ENCODE measurements at places on chromosomes 2 and 18.

DNA sequence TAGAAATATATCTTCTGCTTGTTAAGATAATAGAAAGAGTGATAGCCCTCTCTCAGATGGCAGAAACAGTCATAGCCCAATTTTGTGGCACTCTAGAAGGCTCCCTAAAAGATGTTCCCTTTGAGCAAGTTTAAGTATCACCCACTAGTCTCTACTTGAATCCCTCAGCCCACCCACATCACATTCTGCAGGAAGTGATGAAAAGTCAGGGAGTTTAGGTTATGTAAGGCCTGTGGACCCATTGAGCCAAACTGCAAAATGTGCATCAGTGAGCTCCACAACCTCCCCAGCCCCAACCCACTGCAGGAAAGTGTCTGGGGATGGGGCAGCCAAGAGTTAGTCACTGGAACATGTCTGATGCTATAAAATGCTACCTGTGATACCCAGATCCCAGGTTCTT lies 25.6 kb downstream of the ANKRD44 start:
- DNase-seq, result no peak

- DNase-seq, result no peak
Observed at GRCh38 chr2:110675679-110676078, 2.2 kb downstream of the BUB1 start.

- no peak for DNase-seq
Observed at GRCh38 chr2:1947316-1947715, 203.0 kb upstream of the PXDN start.

DNA sequence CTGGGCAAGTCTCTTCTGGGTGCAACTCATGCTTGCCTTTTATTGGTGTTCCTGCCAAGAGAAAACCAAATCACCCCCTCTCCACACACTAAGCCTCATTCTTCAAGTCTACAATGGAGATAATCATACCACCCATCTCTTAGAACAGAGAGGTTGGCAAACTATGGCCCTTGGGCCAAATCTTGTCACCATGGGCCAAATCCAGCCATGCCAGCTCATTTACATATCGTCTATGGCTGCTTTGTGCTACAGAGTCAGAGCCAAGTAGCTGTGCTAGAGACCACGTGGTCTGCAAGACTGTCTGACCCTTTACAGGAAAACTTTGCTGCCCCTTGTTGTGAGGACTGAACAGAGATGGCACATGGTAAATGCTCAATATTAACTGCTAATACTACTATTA lies 270.3 kb upstream of the PARD3B start:
- DNase-seq, result no peak

DNA sequence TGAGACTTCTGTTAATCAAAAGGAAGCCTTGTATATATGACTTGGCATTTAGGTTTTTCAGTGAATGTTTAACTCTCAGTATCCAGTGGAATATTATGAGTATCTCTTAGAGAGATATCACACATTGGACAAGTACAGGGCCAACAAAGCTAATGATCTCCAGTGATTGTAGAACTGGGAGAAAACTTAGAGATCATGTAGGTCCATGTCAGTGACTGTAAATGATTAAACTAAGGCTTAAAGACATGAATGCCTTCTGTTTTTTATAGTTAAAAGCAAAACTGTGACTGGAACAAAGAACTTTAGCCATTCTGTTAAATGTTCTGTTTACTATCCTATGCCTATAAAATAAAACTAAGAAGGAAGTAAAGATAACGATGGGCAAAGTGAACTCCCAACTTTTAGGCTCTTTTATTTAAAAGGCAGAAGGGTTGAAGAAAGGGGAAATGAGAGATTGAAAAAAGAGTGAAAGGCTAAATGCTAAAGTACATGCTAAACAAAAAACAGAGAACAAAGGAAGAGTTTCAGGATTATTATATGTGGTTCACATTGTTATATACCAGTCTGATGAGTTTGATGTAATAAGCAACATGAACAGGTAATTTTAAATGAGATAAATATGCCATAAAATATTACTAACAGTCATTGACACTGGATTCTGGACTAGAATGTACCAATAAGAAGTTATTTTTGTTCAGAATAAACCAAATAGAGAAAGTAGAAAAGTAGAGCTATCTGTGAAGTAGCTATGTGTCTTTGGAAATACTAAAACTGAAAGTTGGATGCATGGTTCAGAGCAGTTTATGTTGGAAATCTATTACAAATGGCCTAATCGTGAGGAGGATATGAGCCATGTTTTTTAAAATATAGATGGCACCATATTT lies 37.1 kb upstream of the TNFRSF11A start:
- no peak for DNase-seq

DNA sequence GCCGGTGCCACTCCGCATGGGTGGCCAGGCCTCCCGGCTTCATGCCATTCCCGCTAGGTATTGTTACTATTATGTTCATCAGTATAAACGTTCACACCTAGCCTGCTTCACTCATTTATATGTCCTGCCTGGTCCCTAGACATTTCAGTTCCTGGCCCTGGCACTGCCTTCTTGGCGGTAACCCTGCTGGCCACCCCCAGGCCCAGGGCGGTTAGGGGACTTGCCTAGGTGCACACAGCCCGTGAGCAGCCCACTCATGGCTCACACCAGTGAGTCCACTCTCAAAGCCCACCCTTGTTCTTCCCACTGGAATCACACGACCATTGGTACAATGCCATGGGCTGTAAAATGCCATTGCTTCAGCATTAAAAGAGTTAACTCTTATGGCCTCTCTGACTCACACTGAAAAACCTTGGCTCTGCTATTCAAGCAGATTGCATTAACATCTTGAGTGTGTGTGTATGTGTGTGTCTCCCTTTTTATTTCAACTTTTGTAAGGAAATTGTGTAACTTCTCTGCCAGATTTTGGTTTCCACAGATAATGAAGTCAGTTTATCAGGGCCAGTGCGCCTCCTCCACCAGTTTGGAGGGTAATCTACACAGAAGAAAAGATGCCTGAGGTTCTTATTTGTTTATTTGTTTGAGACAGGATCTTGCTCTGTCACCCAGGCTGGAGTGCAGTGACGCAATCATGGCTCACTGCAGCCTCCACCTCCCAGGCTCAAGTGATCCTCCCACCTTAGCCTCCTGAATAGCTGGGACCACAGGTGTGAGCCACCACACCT lies 74.2 kb downstream of the RAB31 start:
- no peak for DNase-seq

DNA sequence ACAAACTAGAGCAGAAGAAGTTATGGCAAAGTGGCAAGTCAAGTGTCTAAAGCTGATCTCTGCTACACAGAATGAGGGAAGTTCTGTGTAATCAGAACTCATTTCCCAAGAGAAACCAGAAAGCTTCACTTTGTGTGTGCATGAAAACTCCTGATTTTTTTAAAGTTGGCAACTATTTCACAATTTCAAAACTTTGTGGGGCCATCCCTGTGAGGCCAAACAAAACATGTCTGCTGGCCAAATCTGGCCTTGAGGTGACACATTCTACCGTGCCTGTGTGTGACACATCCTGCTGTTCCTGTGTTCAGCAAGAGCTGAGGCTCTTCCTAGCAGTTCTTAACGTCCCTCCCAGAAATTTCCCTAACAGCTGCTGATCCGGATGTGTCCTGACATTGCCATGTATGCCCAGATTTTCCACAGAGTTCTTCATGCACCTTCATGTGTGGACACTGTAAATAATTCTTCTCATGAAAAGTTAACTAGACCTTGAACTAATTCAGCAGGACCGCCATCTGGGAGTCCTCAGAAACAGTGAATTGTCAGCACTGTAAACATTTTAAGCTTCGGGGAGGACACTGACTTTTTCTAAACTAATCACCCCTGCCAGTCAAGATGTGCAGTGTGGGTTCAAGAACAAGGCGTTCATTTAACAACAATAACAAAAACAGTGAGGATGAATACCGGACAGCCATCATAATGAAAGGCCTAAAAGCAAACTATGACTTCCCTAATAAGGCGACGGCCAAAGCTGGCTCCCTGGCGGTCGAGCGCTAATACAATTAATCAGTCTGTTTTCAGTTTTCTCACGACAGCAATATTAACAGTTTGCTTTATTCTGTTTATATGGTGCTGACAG lies 99.0 kb downstream of the PLEKHM3 start:
- DNase-seq, result no peak

DNA sequence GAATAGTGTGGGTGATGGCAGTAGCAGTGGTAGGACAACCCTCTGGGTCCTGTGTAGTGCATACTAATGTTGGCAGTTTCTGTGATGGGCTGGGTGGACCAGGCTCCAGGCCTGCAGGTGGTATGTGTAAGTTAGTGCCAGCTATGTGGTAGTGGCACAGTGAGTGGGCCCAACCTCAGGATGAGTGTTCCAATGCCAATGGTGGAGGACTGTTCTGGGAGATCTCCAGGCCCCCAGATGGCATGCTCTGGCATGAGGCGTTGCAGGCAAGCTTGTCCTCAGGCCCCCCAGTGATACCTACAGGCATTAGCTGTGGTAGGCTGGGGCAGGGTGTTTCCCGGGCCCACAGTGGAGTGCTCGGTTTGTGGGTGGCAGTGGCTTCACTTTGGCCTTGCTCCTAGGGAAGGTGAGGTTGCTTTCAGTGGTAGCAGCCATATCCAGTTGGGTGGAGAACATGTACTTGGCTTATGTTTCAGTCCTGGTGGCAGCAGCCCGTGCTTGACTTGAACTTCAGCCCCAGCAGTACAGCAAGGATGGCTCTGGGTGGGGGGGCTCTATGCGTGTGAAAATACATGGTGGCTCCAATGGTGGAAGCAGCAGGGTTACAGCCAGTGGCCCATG lies 32.4 kb downstream of the TEX51 start:
- no peak for DNase-seq

DNA sequence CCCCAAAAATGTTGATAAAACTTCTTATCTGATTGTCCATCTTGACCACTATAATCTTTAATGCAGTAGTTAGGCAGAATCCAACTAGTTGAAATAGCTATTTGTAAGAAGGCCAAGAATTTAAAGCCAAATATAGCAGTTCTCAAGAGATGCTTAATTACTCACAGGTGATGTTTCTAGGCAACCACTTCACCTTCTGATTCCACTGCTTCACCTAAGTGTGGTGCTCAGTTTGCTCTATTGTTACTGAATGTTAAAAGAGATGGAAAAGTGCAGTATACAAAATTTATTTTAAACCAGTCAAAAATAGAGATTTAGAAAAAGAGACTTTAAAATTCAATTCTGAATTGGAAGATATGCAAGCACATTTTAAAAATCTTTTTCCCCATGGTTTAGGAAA lies 539.4 kb downstream of the ZNF804A start:
- DNase-seq, result no peak

DNA sequence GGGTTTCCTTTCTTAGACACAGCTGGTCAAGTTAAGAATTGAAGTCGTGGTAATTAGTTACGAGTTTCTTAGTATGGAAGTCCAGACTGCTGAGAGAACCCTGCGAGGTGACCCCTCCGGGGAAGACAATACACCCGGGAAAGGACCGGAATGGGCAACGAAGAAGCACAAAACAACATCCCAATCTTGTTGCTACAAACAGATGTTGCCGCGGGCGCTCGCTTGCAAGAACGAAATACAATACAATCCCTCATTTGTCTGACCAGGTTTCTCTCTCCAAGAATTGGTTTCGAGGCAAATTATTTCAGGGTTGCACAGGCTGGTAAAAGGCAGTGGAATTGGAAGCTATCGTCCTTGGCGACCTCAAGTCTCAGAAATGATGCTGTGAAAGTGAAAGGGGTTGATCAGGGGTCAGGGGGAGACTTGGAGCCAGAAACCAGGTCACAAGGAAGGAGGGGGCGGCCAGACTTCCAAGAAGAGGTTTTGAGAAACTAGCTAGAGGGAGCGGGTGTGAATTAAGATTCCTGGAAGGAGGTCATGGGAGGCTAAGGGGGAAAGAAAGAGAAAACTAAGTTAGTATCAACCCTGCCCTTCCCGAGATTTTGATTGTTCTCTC lies 401.9 kb downstream of the HRH4 start:
- DNase-seq, result no peak

DNA sequence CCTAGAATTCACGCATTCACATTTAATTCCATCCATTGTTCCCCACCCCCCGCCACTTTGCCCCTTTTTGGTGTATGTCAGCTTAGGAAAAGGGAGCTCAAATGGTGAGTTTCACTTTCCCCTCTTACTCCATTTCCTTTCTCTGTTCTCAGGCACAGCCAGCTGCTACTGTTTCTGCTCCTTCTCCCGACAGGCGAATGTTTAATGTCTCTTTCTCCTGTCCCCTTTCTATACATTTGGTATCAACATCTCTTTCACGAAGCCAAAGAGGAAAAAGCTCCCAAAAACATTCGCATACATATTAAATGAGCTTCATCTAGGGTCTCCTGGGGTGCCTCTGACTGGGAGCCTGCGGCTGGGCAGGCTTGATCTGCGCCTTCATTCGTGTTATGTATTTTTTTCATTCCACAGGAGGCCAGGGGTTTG lies 124.2 kb upstream of the SATB2 start:
- DNase-seq, result no peak

DNA sequence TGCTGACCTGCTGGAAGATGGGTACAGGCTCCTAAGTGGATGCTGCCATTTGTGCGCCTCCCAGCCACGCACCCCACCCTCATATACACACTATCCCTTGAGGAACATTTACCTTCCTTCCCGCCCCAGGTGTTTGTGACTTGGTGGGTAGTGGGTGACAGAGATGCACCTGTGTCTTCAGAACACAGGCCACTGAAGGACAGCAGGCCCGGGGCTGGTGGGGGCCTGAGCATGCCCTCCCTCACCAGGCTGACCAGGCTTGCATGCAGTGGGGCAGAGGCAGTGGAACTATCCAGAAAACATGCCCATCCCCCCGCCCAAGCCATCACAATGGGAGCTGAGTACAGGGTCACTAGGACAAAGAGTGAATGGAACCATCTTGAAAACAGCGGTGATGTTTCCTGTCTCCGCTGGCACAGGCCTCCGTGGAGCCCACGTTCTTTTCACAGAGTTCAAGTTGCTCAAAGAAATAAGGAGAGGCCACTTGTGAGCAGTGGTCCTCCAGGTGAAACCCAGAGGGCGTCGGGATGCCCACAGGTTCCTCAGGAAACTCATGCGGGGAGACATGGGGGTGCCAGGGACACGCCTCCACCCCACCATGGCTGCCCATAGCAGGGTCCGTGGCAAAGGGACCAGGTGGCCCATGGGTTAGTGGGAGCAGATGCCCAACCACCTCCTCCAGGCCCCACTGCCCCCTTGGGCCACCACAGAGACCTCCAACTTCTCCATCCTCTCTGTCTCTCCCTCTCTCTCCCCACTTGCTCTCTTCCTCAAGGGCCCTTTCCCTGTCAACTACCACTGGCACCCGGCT lies 90.9 kb downstream of the MALT1 start:
- peak; percentile 28 for DNase-seq

DNA sequence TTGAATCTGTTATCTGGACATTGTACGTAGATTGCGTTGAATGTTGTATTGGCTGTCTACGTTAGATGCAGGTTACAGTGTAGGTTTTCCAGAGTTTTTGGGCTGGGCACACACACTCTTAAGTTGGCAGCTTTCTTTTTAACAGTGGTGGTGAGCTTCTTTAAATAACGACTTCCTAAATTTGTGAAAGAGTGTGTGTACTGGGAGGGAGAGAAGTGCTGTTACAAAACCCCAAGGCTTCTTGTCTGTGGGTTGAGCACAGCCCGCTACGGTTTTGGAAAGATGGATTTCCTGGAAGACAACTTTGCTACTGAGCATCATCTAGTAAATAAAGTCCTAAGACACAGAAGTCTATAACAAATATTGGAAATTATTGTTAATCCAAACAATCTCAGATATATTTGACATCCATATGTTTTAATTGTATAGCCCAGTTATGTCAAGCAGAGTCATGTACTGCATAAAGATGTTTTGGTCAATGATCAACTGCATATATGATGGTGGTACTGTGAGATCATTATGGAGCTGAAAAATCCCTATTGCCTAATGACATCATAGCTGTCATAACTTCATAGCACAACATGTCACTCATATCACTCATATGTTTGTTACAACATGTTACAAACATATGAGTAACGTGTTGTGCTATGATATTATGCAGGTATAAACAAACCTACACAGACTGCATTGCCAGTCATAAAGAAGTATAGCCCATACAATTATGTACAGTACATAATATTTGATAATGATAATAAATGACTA lies 7.9 kb upstream of the THUMPD2 start:
- no peak for DNase-seq

Data from liver (tissue), 10 donors.